ENCODE measurements at places on chromosomes 7 and 10.

DNA sequence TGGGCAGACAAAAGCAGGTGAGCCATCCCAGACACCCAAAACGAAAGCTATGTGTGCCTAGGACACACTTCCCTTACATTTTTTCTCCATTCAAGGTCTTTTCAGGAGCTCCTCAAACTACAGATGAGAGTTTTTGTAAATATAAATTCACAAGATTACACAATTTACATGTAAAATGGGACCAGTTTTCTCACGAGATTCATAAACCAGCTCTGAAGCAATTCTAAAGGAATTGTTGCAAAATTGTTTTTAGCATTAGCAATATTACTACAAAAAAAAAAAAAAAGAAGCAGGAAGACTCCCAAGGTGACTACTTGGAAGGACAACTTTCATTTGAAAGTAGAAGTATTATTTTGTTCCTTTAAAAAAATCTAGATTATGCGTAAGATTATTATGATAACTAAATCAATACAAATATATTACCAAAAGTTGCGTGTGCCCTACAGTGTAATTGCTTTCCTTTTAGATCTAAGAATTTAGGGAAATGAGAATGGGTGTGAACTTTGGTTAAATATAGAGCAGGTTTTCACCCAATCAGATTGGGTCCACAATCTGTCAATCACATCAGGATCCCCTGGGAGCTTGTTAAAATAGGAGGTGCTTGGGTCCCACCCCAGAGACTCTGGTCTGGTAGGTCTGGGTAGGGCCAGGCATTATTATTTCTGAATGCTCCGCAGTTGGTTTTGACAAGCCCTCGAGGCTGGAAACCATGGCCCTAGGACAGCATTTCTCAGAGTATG is 72.2 kb downstream of the TBXAS1 start:
- no peak for DNase-seq

GRCh38 chr7:5012985-5013384 is 32.7 kb upstream of the RBAK start:
- no peak for DNase-seq

GRCh38 chr10:87983716-87984115 is 120.3 kb downstream of the PTEN start:
- DNase-seq, result no peak

- no peak for DNase-seq
Measured at GRCh38 chr7:21044913-21045568, 258.4 kb upstream of the SP8 start.

DNA sequence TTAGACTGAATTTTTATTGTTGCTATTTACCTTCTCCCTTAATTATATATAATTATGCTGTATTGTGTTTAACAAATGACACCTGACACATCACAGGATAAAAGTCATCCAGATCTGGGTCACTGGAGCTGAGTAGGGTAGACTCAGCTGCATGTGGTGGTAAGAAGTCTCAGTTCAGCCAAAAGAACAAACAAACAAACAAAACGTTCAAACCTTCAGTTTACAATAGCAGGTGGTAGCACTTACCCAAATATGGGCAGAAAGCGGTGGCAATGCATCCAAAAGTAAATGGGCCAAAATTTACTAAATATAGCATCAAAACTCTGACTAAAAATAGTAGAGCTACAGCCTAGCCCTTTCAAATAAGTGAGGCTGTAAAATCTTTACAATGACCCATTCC is 42.2 kb downstream of the ZWINT start:
- no peak for DNase-seq

DNA sequence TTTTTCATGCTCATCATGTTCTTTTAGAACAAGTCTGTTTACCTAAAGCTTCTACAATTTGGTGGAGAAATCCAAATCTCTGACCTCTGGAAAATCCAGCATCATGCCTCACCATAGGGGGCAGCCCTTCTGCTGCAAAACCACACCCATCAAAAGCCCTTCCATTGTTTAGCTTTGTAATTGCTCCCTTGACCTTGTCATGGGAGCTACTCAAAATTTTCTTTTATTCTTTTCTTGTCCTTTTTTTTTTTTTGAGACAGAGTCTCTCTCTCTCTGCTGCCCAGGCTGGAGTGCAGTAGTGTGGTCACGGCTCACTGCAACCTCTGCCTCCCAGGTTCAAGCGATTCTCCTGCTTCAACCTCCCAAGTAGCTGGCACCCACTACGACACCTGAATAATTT is 234.4 kb downstream of the NEBL start:
- no peak for DNase-seq

GRCh38 chr10:116247691-116248090 is 25.3 kb downstream of the GFRA1 start:
- peak; percentile 20 for DNase-seq

DNA sequence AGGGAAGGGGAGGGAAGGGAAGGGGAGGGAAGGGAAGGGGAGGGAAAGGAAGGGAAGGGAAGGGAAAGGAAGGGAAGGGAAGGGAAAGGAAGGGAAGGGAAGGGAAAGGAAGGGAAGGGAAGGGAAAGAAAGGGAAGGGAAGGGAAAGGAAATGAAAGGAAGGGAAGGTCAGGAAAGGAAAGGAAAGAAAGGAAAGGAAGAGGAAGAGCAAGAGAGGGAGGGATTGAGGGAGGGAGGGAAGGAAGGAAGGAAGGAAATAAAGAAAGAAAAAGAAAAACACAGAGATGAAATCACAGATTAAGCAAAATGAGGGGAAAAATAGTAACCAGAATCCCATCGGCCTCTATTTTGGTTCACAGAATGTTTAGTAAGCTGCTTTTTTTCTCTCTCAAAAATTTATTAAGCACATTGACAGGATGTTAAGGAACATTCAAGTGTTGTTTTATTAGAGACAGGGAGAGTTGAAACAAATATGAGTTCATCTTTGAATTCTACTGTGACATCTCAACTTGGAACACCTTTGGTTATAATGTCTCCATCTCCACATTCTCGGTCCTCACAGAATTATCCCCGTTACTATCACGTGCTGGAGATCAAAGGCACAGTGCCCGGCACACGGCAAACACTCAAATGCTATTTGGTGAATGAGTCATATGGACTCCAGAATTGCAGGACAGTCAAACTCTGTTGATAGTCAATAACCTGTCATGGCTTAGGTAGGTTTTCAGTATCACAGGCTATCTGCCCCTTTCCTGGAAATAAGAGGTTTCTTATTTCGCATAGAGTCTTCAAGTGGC is 52.4 kb downstream of the ABCB1 start:
- DNase-seq, result no peak

- no peak for DNase-seq
Measured at GRCh38 chr7:25347360-25348066, 119.2 kb upstream of the NPVF start.

DNA sequence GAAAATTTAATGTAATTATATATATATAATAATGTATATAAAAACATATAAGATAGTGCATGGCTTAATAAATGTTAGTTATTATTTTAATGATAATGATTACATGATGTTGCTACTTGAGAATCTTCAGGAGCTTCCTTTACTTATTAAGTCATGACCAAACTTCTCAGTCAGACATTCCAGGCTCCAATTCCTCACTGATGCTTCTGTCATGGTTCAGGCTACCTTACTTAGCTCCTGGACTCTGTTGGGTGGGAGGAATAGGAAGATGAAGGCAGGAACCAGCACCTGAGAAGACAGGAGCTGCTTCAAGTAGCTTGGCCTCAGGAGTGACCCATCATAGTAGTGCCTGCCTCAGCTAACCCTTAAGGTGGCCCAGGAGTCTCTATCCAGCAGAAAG is 55.0 kb upstream of the EEPD1 start:
- DNase-seq, result no peak

GRCh38 chr7:16078076-16078952 is 343.0 kb downstream of the CRPPA start:
- peak; percentile 58 for DNase-seq

- no peak for DNase-seq
Measured at GRCh38 chr10:56912043-56912442, 551.0 kb upstream of the ZWINT start.

DNA sequence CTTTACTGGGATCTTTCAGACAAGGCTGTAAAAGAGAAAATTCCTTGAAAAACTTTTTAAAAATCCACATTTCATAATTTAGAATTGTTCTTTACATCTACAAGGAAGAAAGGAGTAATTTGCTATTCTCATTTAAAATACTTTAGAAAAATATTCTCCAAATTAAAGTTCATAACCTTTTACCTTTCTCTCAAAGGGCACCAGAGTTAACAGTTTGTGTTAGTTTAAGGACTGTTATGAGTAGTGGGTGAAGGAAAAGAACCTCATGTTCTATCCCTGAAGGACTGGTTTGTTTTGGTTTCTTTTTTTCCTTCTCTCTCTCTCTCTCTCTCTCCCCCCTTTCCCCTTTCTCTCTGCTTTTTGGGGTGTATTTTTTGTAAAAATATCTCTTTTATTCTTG is 4.1 kb downstream of the AGMO start:
- no peak for DNase-seq

GRCh38 chr10:12823328-12823727 is 178.2 kb downstream of the CCDC3 start:
- no peak for DNase-seq

DNA sequence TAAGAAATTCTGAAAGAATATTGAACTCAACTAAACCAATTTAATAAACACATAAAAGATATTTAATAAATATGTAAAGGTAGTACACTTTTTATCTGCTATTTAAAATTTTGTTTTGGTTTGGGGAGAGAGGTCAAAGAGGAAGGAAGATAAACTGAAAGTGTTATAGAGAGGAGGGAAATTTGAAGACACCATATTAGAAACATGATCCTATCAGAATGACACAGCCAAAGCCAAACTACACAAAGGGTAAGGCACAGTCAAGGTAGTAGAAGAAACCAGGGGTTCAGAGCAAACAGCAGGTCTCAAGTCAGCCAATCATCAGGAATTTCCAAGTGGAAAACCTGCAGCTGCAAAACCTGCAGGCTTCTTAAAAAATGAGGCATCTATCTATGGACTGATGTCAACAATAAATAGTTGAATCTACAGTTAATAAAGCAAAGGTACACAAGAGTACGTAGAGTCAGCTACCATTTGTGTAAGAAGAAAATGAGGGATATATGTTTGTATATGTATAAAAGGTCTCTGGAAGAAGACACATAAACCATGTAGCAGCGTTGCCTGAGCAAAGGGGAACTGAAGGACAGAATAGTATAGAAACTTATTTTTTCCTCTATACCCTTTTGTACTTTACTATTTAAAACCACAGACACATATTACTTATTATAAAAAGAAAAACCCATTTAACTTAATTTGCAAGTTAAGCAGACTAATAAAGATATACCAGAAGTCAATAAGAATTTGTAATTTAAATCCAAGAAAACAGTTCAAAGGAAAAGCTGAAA is 10.0 kb downstream of the ZNF800 start:
- DNase-seq, result no peak

DNA sequence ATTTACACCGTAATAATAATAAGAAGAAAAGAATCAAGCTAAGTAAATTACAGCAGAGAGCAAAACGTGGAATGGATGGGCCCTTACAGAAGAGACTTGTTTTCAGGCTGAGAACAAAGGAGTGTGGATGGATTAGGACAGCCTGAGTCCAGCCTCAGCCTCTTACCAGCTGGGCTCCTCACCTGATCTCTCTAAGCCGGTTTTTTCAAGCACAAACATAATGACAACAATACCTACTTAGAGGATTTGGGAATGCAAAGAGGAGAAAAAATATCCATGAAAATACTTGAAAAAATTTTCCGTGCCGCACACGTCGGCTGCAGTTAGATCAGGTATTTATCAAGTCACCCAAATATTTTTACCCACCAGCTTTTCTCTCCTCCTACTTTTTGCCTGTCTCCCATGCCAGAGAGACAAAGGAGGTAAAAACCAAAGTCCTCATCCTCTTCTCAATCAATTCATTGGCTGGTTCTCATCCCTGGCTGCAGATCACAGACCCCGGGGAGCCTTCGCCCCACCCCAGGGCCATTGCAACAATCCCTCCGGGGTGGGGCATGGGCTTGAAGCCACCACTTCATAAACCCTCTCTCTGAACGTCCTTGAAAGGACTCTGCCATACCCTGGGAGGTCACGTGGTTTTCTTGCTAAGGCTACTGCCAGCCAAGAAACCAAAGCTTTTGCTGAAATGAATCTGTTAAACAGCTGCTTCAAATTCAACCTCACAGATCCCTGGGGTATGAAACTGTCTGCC is 29.7 kb upstream of the GTF2I start:
- DNase-seq, result peak; percentile 48

- DNase-seq, result no peak
Measured at GRCh38 chr7:140635345-140635744, 5.3 kb downstream of the DENND2A start.

DNA sequence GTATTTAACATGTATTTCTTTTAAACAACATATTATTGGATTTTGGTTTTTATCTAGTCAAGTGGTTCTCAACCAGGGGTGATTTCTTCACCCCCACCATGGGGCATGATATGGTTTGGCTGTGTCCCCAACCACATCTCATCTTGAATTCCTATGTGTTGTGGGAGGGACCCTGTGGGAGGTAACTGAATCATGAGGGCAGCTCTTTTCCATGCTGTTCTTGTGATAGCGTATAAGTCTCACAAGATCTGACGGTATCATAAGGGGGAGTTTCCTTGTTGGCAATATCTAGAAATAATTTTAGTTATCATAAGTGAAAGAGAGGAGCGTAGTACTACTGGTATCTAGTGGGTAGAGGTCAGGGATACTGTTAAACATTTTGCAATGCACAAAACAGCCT is 37.6 kb downstream of the TMEM168 start:
- DNase-seq, result no peak

- no peak for DNase-seq
Measured at GRCh38 chr7:45690762-45691150, 116.6 kb downstream of the ADCY1 start.

DNA sequence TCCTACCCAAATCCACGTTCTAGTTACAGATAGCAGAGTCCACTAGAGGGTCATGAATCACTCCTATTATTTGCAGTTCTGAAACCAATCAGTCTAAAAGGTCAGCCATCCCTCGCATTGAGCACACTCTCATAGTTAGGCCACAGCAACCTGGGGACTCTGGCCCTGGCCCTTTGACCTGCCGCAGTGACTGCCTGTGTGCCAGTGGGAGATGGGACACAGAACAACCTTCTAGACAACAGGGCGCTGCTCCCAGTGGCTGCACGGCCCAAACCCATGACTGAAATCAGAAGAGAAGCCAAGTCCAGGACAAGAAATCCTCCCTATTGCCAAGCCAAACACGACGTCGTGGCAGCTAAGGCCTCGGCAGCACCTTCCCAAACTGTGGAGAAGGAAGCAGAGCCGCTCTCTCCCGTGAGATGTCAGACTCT is 158.5 kb downstream of the HERPUD2 start:
- DNase-seq, result no peak

DNA sequence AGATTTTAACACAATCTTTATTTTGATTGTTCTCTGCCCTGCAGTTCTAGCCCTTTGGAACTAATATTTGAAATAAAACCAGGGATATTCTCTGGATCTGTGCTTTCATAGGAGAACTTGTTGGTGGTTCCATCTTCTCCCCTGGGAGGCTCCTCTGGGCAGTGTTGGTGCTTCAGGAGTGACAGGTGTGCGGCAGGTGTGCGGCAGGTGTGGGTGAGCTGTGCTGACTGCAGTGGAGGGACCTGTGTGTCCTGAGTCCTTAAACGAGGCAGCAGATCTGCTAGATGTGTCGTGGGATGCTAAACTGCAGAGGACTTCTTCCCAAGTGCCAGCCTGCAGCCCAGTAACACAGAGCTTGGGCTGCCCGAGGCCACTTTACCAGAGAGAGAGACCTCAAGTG is 98.4 kb downstream of the LYZL1 start:
- no peak for DNase-seq

- peak; percentile 78 for DNase-seq
Measured at GRCh38 chr7:80134536-80135308, at the start of gene GNAI1. Gene GNAI1, plus strand, starts transcription at chr7:80134831. Its CDS starts 330 bp downstream, at chr7:80135161.

GRCh38 chr10:7400068-7400715 is 10.6 kb downstream of the SFMBT2 start:
- no peak for DNase-seq
